Fibroblast of the aortic adventitia (primary cell): ENCODE measurements at places on chromosomes 13 and 19. TPM values are rescaled to one million over a fixed set of nuclear protein-coding genes. Genes with fewer than 3 reads are reported as not detected.

DNA sequence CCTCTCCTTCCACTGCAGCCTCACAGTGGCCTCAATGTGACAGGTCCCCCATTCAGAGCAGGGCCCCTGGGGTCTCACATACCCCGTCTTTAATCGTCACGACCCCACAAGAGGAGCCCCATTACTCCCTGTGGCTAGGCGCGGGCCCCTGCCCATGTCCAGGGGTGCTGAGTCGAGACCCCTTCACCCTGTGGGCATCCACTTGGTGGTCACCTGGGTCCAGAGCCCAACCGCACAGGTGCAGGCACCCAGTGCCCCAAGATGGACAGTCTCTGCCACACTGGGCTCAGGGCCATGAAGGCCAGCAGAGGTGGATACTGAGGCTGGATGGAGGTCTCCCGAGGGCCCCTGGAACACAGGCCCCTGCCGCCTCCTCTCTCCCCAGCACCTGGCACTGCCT is 3.0 kb downstream of the TMEM259 start:
- no peak for DNase-seq

DNA sequence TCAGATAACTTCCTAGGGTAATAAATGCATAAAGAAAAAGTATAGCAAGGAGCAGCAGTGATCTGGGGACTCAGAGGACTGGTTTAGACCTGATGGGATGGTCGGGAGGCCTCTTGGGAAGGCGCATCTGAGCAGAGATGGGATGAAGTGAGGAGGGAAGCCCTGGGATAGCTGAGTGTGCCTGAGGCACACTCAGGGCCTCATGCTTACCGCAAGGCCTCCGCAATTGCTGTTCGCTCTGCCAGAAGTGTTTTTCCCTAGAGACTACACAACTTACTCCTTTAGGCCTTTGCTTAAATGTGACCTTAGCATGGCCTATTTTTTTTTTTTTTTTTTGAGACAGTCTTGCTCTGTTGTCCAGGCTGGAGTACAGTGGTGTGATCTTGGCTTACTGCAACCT is 4.1 kb upstream of the DLL3 start:
- DNase-seq: no peak

GRCh38 chr13:99230991-99231390 is 27.2 kb downstream of the GPR18 start:
- no peak for DNase-seq

DNA sequence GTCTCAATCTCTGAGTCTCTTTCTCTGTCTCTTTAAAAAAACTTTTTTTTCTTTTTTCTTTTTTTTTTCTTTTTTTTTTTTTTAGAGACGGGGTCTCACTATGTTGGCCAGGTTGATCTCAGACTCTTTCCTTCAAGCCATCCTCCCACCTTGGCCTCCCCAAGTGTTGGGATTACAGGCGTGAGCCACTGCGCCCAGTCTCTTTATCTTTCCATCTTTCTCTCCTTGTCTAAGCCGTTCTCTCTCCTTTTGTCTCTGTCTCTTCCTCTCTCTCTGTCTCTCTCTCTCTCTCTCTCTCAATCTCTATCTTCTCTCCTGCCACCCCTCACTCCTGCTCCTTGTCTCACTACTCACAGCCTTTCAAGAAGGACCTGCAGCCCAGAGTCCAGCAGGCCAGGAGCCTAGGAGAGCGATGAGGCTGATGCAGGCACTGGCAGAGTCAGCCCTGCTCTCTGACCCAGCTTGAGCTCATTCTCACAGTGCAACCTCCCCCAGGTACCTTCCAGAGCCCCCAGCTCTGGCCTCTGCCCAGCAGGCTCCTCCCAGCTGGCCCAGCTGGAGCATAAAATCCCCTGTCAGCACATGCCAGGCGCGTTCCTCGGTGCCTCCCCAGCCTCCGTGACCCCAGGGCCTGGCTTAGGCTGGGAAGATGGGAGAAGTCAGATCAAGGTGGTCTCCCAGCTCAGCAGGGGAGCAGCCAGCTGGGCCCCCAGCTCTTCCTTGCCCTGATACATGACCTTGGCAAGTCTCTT is at the start of gene NPHS1:
NPHS1 (minus strand) TSS at position 476 of the 752 bp plus-strand sequence. CDS start 667 bp downstream, outside the sequence.
- no peak for DNase-seq

Gene CD177
- 0.27 and 0.33 TPM in 2 replicates for total RNA-seq

Gene ZNF799
- 2.4 and 3.8 TPM in 2 replicates for total RNA-seq

DNA sequence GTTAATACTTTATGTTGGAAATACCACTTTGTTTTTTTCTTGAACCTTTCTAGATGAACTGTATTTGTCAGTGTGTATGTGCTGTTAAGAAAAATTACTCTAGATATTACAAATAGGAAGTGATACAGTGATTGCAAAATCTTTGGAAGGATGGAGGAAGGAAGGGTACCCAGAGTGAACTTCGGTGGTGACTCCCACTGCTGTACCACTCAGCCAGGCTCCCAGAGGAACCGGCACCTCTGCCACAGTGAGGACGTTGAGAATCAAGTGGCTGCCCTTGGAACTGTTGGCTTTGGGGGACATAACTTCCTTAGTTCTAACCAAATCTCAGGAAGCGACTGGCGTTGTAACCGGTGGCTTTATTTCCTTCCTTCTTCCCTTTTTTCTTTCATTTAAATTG is 184.7 kb downstream of the PCCA start:
- no peak for DNase-seq

GRCh38 chr19:480016-480855 is 16.1 kb upstream of the MADCAM1 start:
- DNase-seq: peak; percentile 43

Gene CD33
- total RNA-seq: not detected in 2 replicates

DNA sequence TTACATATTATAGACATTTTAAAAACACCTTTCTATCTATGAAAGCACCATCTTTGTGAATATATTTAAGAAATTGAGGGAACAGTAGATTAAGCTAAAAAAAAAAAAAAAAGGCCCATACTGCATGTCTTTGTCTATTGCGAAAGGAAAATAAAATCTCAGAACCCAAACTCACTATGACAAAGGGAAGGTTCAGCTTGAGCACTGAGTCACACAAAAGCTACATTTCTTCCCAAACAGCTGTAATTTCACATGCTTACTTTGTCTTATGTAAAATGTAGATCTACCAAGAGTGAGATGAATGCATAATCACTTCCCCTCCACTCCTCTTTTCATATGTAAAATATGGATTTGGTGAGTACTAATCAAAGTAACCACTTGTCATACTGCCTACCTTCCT is 640.1 kb upstream of the KLF12 start:
- peak; percentile 73 for DNase-seq

DNA sequence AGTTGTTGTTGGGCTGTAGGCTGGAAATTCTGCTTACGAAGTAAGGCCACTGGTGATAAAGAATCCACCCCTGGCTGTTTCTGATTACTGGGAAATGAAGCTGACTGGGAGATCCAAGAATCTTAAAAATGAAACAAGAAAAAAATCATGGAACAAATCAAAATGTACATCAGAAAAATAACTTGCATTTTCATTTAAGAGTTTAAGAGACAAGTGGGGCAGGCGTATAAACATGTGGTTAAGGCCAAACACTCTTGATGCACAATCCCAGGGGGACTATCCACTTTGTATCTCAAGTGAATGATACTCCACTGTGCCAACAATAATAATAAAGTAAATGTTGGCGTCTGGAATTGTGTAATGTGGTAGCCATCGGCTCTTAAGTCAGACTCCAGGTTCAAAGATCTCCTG is 24.6 kb downstream of the ZMYM5 start:
- DNase-seq: peak; percentile 89

GRCh38 chr13:112113851-112114250 is 46.9 kb downstream of the SOX1 start:
- no peak for DNase-seq

DNA sequence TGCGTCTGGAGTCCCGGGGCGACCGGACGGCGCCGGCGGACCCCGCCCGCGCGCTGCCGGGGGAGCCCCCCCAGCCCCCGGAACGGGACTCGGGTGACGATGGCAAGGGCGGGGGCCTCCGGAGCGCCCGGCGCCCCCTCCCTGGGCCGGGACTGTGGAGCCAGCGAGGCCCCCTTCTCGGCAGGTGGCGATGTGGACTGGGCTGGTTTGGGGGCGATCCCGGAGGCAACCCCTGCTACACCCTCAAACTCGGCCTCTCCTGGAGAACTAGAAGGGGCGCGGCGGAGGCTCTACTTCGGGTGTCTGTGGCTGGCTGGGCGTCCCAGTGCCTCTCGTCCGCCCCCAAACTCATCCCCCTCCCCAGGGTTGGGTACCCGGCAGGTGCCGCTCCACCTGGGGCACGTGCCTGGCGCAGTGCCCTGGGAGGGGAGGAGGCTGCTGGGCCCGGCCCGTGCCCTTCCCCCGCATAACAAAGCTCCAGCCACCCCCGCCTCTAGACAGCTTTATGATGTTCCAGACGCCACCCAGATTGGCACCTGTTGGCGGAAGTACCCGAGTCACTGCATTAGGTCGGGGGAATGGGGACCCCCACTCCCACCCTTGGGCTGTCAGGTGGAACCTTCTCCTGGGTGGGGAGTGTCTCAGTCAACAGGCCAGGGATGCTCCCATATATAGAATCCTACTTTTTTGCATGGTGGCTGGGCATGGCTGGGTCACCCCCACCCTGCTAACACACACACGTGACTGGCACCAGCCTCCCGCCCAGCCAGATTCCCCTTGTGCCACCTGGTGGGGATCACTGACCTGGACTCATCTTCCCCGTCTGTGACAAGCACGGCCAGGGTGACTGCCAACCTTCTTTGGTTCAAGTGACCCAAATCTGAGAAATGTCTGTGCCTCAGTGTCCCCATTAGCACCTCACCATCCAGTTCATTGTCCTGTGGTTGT is 722 bp downstream of the PKN1 start:
- no peak for DNase-seq

GRCh38 chr13:40170982-40171381 is 495.5 kb downstream of the FOXO1 start:
- DNase-seq: no peak

GRCh38 chr13:32007494-32007893 is 24.1 kb upstream of the FRY start:
- DNase-seq: no peak

Gene ERICH6B
- total RNA-seq: not detected in 2 replicates

GRCh38 chr19:18020212-18021085 is 12.5 kb downstream of the ARRDC2 start:
- DNase-seq: no peak

Gene FXYD3
- total RNA-seq: 1.3 TPM in 1 of 2 replicates, not detected in the other

DNA sequence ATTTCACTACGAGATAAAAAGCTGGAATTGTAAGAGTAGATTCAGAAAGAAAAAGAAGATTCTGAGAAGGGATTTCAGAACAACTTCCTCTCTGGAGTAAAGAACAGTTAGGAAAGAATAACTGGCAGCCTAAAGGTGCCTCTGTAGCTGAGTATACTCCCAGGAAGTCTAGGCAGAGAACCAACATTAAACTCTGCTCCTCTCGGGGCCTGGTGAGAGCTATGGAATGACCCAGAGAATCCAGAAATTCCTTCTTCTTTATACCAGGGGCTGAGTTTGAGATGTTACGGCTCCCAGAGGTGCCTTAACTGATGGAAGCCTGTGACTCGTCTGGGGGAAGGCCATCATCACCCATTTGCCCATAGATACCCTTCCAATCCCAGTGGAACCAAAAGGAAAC is 39.1 kb downstream of the FAM216B start:
- DNase-seq: peak; percentile 59

DNA sequence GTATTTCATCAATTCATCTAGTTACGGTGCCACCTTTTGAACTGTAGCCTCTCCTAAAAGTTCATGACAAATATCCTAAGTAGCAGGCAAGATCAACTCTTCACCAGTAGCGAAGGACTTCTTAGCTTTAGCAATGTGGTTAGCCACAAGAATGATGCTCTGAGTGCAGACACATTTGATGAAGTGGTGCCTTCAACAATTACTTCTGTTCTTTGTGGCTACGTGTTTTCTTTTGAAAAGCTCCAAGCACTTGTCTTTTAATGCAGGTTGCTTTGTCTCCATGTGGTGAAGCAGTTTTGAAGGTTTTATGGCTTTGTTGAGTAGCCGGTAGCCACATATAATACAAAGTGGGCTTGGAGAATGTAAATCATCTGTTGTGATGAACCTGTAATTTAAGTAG is 194.7 kb downstream of the B3GLCT start:
- DNase-seq: no peak

- no peak for DNase-seq
Measured at GRCh38 chr13:51849145-51850101, 4.4 kb upstream of the TMEM272 start.

GRCh38 chr13:51155161-51155560 is 44.1 kb upstream of the C13orf42 start:
- no peak for DNase-seq

DNA sequence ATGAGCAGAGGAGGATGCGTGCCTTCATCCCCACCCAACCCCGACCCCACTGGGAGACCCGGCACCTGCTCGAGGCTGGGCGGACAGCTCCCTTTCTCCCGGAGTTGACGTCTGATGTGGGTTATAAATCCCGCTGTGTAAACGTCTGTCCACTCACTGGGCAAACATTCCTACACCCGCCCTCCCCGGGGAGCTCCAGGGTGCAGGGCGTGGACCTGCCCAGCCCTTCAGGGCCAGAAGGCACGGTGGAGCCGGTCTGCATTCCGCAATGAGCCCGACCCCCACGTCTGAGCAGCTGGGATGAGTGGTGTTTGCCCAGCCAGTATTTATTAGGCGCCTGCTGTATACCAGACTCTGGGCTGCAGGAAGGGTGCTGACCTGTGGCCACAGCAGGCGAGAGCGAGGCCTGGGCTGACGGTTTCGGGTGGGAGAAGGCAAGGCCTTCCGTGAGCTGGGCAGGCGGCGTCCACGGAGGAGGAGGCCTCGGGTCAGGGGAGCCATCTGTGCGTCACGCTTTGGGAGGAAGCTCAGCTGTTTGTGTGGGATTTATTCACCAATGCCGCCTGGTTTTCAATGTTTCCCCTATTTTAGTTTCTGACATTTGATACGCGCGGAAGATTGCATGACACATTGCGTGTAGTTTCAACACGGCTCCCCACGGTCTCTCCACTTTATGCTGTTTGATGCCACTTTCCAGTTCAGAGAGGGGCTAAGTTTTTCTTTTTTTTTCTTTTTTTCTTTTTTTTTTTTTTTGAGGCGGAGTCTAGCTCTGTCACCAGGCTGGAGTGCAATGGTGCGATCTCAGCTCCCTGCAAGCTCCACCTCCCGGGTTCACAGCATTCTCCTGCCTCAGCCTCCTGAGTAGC is 2.0 kb downstream of the MISP start:
- DNase-seq: peak; percentile 83

Gene C19orf33
- total RNA-seq: 0.45 and 1.7 TPM in 2 replicates

GRCh38 chr19:48543121-48543710 is 8.8 kb upstream of the SULT2B1 start:
- peak; percentile 30 for DNase-seq
